ENCODE measurements at places on chromosomes 4 and X.
A peak's percentile ranks its signal among the peaks of the same experiment; 100 is the strongest.

DNA sequence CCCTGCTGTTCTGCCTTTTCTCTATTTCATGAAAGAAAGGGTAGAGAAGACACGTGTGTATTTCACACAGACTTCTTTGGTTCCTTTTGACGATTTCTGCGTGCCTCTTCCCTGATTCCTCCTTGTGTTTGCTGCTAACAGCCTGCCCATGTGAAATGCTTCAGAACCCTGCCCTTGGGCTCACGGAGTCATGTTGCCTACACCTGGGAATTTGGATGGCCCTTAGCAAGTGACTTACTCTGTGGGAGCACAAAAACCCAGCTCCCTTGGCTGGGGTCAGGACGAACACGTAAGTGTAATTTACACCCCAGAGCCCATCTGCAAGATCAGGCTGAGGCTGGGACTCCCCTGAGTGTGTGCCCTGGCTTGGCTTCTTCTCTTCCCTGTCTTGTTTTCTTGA is 220.3 kb upstream of the BCOR start:
- no peak for DNase-seq

DNA sequence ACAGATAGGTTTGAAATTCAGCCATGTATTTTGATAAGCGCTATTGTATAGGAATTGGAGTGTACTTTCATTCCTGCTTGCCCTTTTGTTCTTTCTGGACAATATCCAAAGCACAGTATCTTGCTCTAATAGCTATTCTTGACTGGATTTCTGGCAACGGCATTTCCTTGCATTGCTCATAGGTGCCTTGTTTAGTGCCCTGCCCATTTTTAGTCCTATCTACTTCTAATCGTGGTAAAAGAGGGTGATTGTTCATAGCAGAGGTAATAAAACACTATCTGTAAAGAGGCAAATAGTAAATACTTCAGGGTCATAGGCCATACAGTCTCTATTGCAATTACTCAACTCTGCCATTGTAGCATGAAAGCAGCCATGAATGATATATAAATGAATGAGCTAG is 155.9 kb downstream of the IL1RAPL2 start:
- no peak for DNase-seq

DNA sequence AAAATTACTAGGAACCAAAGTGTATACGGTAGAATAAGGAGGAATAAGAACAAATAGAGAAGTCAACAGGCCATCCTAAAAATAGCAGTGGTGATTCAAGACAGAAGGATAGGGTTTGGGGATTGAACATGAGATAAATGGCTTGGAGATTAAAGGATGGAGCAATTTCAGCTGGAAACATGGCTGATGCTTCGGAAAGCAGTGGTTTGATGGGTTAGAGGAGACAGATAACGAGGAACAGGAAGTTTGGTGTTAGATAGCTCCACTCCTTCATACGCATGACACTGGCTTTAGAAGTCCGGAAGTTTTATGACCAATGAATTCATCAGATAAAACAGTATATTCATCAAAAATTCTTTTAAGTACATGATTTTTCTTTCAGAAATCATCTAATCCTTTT is 70.8 kb upstream of the GALNTL6 start:
- DNase-seq = no peak

GRCh38 chr4:6246170-6246634 is 23.4 kb upstream of the WFS1 start:
- no peak for DNase-seq

DNA sequence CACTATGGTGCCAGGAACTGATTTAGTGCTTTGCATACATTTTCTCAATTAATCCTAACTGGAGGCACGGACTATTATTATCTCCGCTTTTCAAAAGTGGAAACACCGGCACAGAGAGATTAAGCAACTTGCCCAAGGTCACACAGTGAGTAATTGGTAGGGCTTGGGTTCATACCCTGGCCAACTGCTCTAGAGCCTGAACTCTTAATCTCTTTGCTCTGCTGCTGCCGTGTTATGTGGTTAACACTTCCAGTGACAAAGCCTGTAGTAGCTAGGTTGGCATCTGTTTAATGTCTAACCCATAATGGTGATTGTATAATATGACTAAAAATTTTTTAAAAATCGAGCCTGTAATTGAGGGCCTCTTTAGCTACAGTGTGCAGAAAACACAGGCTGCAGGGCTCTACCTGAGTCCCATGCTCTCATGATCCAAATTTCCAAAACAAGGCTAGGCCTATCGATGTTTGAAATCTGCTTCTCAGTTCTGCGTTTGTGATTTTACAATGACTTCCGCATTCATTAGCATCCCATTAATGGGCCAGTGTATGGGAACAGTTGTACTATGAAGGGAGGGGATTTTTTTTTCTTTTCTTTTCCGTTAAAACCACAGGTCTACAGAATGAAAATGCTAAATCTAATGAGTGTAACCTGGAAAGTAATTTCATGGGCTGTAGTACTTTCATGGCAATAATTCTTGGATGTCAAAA is 219.3 kb upstream of the JADE1 start:
- DNase-seq = no peak

GRCh38 chrX:64850371-64851082 is 125.7 kb downstream of the ZC4H2 start:
- no peak for DNase-seq

GRCh38 chrX:120625371-120625770 is 4.5 kb downstream of the C1GALT1C1 start:
- DNase-seq = no peak

- no peak for DNase-seq
Measured at GRCh38 chr4:186190581-186191199, 677 bp upstream of the CYP4V2 start.

DNA sequence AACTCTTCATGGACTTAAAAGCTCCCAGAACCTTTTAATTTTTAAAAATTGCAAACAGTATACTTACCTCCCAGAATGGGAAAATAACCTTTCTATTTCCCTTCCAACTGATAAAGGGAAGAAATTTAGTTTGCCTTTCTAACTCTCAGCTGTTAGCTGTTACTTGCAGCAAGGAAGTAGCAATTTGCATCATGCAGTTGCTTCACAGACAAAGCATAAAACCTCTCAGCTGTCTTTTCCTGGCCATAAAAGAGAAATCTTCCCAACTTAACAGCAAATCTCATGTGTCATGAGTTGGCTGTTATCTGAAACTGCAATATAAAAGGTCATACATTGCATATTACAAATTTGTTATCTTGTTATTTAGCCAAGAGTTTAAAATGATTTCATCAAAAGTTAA is 18.4 kb downstream of the C4orf17 start:
- DNase-seq = no peak

DNA sequence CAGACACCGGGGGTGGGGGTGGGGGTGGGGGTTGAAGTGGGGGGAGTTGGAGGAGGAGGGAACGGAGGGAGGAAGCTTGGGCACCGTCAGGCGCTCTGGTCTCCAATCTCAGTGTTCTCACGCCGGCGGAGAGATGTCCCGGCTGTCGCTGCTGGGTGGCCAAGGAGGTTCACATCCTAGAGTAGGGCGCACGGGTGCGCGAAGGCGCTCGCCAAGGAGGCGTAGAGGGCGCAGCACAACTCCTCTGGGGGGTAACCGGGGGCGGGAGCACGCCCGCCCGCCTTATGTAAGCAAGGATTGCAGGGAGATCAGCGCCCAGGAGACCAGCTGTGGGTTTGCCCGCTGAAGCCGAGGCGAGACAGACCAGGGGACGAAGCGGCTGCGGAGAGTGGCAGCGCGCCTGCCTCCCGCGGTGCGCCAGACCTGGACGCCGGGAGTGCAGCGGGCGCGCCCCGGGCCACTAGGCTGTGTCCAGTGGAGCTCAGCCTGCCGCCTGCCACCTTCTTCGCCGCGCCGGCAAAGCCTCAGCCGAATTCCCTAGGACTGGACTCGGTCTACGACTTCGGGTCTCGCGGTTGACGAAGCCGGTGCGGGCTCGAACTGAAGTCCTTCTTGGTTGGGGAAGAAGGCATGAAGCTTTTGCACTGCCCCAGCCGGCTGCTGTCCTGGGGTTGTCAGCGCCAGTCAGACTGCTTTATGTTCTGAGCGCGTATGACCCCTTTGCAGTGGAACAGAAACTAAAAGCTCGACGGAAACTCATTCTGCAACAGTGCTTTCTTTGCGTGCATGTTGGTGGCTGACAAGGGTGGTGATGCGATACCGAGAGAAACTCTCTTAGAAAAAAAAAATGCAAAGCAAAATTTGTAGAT is 707 bp upstream of the UNC5C start:
- no peak for DNase-seq

DNA sequence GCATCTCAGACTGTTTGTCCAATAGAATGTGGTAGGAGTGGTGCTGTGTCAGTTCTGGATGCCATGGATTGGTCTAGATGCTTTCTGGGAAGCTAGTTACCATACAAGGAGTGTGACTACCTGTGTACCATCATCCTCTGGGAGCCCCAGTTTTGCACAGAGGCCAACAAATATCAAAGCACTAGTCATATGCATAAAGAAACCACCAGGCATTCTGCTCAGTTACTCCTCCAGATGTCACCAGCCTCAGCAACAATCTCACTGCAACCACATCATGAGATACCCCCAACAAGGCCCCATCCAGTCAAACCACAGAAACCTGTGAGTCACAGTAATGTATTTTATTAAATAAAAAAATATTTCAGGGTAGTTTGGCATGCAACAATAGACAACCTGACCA is 435.8 kb upstream of the CPEB2 start:
- no peak for DNase-seq

- peak; percentile 62 for DNase-seq
Measured at GRCh38 chrX:50691820-50692219, 122.2 kb downstream of the SHROOM4 start.

- no peak for DNase-seq
Measured at GRCh38 chrX:14497184-14497666, 32.1 kb upstream of the GLRA2 start.

GRCh38 chr4:53855581-53856250 is 208.7 kb downstream of the CHIC2 start:
- DNase-seq = no peak

- no peak for DNase-seq
Measured at GRCh38 chr4:121697564-121697963, 784 bp upstream of the ANXA5 start.

- no peak for DNase-seq
Measured at GRCh38 chr4:82744284-82744968, 54.2 kb downstream of the SCD5 start.

GRCh38 chr4:112518675-112519074 is 2.7 kb upstream of the NEUROG2 start:
- no peak for DNase-seq

- no peak for DNase-seq
Measured at GRCh38 chrX:149504226-149504914, 736 bp downstream of the IDS start.

- DNase-seq = no peak
Measured at GRCh38 chrX:12989461-12989860, 14.6 kb downstream of the TMSB4X start.

GRCh38 chr4:87150498-87151261 is 69.7 kb downstream of the KLHL8 start:
- DNase-seq = peak; percentile 27

GRCh38 chrX:67545036-67545821 is 1.4 kb downstream of the AR start:
- DNase-seq = no peak

DNA sequence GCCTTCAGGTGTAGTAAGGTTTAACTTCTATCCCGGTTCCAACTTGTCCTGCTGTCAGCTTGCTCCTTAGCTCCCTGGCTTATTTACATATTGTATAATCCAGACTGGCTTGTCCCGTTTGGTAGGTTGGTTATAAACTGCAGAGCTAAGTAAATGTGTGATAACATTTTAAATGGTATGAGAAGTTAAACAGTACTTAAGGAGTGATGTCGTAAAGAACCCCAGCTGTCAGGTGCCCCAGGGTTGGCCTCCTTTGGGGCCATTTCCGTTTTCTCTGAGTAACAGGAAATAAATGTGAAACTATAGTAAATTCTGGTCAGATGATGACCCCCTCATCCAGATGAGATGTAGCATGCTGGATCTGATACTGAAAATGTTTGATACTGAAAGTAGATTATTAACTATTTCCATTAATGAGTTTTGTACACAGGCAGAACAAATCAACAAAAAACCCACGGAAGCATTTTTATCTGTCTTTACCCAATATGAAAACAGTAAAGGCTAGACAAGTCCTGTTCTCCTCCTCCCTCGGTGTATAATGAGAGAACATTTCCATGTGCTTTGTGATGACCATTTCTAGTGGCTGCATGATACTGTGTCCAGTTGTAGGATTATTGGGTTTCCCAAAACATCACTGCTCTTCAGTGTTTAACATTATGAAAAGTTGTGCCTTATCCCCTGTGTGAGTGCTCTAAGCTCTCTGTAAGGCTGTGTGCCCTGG is 22.4 kb downstream of the GAB1 start:
- DNase-seq = no peak
